ENCODE measurements at places on chromosomes 16 and 17.

DNA sequence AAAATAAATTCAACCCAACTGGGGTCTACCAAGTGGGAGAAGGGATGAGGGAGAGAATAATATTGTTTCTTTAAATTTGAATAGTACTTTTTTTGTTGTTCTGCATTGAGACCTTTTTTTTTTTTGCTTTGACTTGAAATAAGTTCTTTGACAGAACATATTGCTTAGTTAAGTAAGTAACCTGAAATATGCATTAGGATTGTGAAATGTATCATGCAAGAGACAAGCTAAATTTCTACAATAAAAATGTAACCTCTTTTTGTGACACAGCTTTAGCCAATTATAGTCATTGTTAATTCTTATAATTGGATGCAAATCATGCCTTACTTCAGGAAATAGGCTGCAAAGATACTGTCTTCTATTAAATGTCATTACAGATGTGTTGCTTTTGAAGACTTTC is 150.0 kb upstream of the GOT2 start:
- DNase-seq = no peak

- no peak for DNase-seq
These were observed 56.5 kb upstream of the XYLT1 start for GRCh38 chr16:17526956-17527937.

DNA sequence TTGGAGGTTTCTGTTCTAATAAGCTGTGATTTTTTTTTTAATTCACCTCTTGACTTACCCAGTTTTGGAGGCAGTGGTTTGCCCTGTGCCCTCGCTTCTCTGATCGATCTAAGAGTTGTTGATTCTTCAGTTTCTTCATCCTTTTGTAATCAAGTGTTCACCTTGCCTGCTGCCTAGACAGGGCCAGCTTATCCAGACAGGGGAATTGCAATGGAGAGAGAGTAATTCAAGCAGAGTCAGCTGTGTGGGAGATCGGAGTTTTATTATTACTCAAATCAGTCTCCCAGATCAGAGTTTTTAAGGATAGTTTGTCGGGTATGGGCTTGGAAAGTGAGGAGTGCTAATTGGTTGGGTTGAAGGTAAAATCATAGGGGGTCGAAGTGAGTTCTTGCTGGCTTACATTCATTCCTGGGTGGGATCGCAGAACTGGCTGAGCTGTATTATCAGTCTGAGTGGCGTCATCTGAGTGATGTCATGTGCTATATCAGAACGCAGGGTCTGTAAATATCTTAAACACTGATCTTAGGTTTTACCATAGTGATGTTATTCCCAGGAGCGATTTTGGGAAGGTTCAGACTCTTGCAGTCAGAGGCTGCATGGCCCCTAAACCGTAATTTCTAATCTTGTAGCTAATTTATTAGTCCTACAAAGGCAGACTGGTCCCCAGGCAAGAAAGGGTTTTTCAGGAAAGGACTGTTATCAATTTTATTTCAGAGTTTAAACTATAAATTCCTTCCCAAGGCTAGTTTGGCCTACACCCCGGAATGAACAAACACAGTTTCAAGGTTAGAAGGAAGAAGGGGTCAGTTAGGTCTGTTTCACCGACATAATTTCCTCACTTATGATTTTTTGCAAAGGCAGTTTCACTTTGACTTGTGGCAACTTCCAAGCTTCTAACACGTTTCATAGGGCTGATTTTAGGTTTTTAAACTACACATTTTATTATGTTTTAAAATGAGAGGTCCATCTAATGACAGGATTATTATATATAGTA is 21.5 kb upstream of the KCNJ16 start:
- DNase-seq = no peak

GRCh38 chr16:46808997-46809396 is 22.0 kb downstream of the C16orf87 start:
- no peak for DNase-seq

GRCh38 chr16:48361012-48361411 is 24.2 kb downstream of the SIAH1 start:
- no peak for DNase-seq

- DNase-seq = no peak
These were observed 5.3 kb upstream of the PPM1D start for GRCh38 chr17:60594734-60595133.

- no peak for DNase-seq
These were observed 24.9 kb downstream of the CDC42EP4 start for GRCh38 chr17:73286863-73287296.

DNA sequence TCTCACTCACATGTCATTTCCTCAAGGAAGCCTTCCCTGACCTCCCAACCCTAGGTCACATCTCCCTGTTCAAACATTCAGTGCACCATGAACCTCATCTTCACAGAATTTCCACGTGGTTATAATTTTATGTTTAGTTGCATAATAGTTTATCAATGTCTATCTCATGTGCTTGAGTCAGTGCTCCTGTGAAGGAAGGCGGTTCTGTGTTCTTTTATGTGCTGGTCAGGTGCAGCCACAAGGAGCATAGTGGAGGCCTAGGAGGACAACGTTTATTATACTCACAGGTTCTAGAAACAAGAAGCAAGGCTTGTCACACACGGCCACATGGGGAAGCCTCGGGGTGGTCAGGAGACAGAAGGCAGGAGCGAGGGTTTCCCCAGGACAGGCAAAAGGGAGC is 34.5 kb upstream of the SCNN1B start:
- no peak for DNase-seq

- DNase-seq = no peak
These were observed 107.2 kb downstream of the ANKFN1 start for GRCh38 chr17:56260376-56261002.

- DNase-seq = no peak
These were observed 249.1 kb downstream of the C16orf95 start for GRCh38 chr16:87067836-87068761.

GRCh38 chr17:17080781-17081180 is 38.5 kb downstream of the MPRIP start:
- no peak for DNase-seq

GRCh38 chr16:13672196-13672595 is 247.8 kb upstream of the ERCC4 start:
- no peak for DNase-seq

GRCh38 chr16:88382491-88383400 is at the start of gene ZNF469:
Gene ZNF469 (plus strand): TSS chr16:88382959. CDS start chr16:88427471, 44,512 bp downstream.
- no peak for DNase-seq

All from NCI-H2107 (cell line).